ENCODE measurements at places on chromosomes 7 and 10.

GRCh38 chr10:130233035-130233360 is 96.8 kb downstream of the GLRX3 start:
- no peak for DNase-seq

DNA sequence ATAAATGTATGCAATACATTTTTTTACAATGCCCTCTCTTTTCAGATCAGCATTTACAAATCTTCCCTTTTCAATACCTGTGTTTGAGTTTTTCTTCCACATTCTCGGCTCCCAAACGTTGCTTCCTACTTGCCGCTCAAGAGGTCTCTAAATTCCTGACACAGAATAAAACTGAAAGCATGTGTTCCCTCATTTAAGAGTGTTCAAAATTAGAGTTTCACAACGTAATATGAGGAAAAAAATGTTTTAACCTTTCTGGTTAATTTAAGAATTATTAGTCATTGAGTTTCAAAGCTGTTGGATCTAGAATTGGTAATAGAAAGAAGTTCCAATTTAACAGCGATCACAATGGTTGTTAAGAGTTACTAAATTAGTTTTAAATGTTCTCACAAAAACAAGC is 100.4 kb downstream of the ARID5B start:
- DNase-seq, result no peak

DNA sequence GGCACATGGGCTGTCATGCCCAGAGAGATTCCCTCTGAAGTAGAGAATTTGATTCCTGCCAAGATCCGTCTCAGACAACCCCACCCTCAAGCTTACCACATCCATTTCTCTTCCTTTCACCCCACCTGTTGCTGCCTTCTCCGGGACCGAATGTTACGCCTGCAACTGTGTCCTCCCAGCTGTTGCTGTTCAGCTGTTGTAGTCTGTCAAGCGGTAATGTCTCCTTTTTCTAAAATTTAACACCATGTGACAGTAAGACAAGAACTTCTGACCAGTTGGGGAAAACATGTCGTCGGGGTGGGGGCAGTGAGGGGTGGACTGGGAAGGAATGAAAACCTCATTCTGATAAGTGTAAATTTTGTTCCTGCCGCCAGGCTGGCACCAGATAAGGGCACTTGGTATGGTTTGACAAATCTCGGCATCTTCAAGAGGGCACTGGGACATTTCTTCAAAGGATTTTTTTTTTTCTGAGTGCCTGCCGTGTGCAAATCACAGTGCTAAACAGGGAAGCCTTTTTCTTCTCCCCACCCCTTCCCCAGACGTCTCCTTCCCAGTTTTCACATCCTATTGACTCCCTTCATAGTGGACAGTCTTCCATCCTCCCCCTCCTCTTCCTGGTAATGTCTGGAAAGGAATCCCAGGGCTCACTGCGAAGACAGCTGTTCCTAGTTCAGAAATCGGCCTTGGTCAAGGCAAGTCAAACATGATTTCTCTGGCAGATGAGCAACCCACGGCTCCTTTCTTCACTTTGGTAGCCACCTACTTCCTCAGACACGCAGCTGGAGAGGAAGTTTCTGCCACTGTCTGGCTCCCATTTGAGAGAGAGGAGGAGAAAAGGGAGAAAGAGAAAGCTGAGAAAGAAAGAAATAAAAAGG is 5.0 kb upstream of the CELF2 start:
- no peak for DNase-seq

GRCh38 chr7:89798599-89798996 is 355.7 kb upstream of the STEAP1 start:
- DNase-seq, result no peak

DNA sequence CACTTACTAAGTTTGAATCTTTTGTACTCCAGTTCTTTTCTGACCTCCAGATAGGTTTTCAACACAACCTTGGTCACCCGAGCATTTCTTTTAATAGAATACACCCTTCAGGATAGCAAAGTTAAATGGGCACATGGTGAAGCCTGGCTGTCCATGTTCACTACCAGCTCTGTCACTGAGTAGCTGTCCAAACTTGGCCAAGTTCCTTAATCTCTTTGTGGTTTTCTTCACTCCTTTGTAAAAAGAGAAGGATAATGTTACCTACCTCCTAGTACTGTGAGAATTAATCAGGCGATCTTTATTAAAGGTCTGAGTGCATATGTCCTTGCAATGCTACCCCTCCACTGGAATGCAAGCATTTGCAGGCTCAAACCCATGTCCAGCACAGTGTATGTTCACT is 128.1 kb upstream of the PTPRZ1 start:
- no peak for DNase-seq

GRCh38 chr10:31157123-31158010 is 125.7 kb upstream of the ZNF438 start:
- DNase-seq, result no peak

DNA sequence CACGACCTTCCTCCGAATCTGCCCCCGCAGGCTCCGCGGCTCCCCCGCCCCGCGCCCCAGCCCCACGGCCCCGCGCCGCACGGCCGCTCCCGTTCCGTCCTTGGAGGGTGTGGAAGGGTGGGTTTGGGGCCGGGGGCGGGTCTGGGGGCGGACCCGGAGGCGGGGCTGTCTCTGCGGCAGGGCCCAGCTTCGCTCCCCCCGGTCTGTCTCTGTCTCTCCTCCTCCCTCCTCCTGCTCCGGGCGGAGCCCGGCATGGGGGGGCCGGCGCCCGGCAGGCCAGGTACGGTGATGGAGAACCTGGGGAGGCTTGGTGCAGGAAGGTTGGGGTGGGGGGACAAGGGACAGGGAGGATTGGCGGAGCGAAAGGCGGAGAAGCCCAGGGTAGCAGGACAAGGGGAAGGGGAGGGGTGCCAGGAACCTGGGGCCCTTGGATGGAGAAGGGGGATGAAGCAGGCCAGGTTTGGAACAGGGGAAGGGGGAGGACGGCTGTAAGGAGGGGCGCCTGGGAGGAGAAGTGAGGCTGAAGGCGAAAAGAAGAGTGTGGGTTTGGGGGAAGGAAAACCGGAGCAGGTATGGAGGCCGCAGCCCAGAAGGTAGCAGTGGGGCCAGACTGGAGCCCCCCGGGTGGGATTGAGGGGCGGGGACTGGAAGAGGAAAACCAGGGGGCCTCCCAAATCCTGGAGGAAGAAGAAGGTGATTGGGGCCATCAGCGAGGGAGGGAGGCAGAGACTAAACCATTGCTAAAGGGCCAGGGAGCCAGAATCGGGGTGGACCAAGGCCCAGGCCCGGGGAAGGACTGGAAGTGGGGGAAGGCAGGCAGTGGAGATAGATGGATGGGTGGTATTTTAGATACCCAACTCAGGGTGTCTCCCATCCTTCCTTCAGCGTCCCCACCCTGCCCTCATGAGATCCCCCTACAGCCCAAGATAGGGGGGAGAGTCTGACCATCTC is at the start of gene NYAP1:
Gene NYAP1, plus strand, starts transcription at position 206 of the 951 bp plus-strand sequence. CDS start 1,385 bp downstream, outside the sequence.
- peak; percentile 52 for DNase-seq

DNA sequence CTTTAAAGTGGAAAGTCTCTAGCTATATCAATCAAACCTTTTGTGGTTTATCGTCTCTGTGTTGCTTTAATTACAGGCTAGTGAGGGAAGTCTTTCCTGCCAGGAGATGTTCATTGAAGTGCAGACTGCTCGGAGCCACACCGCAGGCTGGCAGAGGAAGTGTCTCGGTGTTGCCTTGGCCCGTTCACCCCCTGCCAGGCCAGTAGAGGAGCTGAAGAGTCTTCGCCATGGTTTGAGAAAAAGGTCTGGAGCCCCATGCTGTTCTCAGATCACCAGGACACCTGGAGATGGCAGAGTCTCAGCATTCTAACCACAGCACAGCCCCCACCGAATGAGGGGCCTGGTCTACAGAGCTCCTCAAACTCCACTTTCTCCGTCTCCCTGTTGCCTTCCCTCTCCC is 275.9 kb upstream of the PLPP4 start:
- no peak for DNase-seq

- DNase-seq, result no peak
Observed at GRCh38 chr7:139823959-139824521, 5.0 kb upstream of the TBXAS1 start.

DNA sequence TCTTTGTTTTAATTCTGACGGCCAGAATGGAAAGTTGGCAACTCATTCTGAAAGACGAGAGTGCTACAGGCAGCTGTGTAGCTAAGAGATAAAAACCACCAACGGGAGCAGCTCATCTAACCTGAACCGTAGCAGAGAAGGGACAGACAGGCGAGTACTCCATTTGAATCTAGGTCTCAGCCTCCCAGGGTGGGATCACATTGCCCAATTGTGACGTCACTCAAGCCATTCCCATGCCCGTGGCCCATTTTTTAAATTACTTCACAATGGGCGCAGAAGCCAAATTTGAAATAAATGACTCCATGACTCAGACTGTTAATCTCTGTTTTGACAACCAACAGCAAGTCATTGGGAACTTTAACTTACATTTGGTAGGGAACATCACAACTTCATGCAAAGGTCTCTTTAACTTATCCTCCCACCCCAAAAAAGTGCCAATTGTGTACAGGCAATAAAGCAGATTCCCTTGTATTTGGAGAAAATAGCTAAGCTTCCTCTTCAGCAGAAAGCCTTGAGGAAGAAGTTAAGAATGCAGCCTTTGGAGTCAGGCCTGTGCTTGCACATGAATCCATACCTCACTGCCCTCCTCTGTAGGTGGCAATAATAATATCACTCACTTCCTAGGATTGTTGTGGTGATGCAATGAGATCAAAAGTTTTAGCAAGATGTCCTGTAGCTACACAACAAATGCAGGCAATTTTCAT is 93.2 kb upstream of the KIF5B start:
- DNase-seq, result no peak

DNA sequence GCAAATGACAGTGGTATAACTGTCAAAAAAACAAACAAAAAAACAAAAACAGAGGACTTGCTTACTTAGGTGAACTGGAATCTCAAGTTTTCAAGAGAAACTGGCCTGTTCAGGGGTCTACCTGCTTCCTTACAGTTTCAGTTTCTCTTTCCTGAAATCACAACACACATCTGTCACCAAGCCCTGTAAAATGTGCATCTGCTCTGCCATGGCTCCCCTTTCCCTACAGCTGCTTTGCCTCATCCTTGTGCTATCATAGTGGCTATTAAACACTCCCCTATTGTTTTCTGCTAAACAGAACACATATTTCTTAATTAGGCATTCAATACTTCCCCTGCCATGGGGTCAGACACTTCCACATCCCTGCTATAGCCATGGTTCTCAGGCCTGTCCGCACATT is 37.6 kb downstream of the CPED1 start:
- DNase-seq, result no peak

GRCh38 chr7:80623503-80624252 is 14.8 kb upstream of the CD36 start:
- no peak for DNase-seq

GRCh38 chr7:35366167-35367155 is 112.6 kb upstream of the TBX20 start:
- DNase-seq, result no peak

DNA sequence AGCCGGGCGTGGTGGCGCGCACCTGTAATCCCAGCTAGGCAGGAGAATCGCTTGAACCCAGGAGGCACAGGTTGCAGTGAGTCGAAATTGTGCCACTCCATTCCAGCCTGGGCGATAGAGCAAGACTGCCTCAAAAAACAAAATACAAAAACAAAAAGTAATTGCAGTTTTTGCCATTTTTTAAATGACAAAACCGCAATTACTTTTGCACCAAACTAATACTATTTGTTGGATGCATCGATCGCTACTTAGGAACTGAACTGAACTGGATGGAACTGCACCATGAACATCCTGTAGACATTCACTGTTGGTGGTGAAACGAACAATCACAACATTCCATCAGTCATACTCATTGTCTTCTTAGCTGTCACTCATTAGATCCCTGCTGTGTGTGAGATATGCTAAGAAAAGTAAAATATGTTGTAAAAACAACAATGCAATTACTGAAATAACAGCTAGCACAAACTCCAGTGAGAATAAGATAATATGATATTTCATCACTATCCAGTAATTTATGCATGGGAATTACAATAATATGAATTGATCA is 341.2 kb downstream of the ACTR3B start:
- no peak for DNase-seq

DNA sequence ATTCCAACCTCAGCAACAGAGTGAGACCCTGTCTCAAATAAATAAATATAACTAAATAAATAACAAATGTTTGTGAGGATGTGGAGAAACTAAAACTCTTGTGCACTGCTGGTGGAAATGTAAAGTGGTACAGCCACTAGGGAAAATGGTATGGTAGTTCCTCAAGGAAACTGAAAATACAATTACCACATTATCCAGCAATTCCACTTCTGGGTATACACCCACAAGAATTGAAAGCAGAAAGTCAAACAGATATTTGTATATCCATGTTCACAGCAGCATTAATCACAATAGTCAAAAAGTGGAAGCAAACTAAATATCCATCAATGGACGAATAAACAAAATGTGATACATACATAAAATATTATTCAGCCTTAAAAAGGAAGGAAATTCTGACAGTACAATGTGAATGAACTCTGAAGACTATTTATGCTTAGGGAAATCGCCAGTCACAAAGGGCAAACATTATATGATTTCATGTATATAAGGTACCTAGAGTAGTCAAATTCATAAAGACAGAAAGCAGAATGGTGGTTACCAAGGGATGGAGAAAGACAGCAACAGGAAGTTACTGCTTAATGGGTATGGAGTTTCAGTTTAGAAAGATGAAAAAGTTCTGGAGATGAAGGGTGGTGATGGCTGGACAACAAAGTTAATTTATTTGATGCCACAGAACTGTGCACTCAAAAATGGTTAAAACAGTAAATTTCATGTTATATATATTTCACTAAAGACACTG is 9.8 kb downstream of the ARHGAP12 start:
- DNase-seq, result no peak

DNA sequence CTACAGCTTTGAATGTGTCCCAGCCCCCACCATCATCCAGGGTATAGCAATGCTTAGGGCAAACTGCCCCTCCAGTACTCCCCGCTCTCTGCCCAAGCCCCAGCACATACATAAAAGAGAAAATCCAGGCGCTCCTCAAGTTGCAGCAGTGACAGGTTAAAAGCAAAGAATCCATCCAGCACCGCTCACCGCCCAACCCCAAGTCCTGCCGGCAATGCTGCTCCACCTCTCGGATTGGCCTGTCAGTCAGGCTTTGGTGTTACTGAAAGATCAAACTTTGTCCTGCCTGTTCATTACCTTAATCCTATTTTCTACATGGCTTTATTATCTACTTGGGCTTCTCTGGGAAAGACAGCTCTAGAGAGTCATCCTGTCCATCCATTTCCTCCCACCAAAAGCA is 31.9 kb downstream of the DPCD start:
- no peak for DNase-seq

GRCh38 chr10:131833013-131833412 is 67.8 kb upstream of the PPP2R2D start:
- no peak for DNase-seq

- no peak for DNase-seq
Observed at GRCh38 chr7:37441816-37442215, 6.8 kb downstream of the ELMO1 start.

- DNase-seq, result no peak
Observed at GRCh38 chr7:90701771-90702170, 105.7 kb downstream of the CDK14 start.
